ENCODE measurements at places on chromosomes 6 and 20.
A peak's percentile ranks its signal among the peaks of the same experiment; 100 is the strongest.

DNA sequence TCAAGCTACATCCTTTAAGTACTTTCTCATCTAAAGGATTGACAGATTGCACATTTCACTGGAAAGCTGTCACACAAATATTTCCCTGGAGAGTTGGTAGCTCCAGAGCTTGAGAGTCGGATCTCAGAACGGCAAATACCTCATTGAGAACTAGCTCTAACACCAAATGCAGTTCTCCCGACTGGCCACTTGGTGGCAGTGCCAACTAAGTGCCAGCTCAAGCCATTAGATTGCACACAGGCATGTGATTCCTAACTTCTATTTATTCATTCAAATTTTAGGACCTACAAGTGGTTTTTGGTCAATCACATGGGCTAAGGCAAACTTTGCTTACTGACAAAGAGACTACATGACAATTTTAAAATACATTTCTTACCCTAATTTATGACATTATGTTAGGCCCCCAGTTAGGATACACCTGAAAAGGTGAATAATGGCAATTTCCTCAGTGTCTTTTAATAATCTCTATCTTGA is 7.9 kb upstream of the MCHR2 start:
- peak; percentile 63 for DNase-seq

- DNase-seq, result no peak
Observed at GRCh38 chr6:18415207-18415606, 28.1 kb downstream of the RNF144B start.

GRCh38 chr6:71082033-71082650 is 125.3 kb upstream of the B3GAT2 start:
- DNase-seq, result no peak

DNA sequence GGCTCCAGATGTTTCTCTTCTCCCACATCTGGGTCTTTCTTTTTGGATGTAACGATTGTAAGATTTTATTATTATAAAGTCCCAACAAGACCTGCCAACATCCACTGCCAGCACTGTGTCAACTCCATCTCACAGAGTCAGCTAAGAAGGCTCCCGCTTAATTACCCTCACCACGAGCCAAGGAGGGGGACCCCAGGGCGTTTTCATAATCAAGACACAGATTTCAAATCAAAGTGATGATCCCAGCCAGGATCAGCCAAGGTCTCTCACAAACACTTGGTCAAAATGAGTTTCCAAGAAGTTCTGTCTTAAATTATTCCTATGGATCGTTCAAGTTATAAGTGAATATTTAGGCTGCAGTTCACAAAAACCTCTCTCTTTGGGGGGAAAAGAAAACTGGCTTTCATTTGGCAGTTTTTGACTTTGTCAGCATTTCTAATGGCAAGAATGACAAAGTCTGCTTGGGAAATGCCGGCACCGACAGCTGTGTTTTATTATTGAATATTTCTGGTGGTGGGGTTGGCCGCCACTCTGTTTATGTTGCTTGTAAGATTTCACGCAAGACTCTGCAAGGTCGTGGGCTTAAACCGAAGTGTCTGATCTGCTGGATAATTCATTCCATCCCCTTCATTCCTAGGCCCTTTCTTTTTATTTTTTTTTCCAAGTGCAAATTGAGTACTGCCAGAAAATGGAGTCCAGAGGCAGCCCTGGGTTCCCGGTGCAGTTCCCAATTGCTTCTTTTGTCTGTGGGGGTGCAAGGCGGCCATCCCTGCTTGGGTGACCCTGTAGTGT is 170.2 kb upstream of the PMEPA1 start:
- no peak for DNase-seq

GRCh38 chr6:149859368-149859767 is 4.8 kb downstream of the LRP11 start:
- no peak for DNase-seq

DNA sequence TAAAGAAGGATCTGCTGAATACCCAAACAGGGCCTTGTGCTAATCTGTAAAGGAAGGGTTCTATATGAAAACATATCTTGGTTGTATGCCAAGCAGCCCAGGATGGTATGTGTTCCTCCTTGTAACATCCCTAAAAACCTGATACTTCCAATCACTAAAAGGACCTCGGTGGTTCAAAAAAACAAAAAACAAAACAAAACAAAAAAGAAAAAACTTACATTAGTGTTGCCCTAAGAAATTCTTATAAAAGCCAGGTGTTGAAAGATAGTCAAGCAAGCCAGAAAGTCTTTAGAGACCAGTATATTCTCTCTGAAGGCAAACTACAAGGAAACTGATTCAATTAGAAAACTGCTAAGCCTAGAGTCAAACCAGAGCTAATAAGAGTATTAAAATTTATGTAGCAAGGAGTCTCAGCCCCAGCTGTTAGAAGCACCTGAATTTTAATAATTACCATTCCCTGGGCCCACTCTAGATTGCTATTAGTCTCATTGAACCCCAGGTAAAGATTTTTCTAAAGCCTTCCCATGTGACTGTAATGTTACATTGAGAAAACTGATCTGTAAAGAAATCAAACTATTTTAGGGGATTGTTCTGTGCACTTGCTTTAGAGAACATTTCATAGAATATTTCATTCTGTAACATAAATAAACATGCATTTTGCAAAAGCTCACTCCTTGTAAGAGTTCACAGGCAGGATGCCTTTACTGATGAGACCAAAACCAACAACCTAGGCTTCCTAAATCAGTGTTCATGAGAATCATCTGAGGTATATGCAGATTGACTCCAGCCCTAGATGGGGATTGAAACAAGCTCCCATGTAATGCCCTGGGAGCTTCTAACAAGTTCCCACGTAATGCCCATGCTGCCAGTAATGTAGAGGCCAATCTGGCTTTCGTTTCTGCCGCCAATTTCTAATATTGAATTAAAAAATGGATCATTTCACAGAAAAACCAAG is 95.2 kb upstream of the BTN3A2 start:
- no peak for DNase-seq

GRCh38 chr6:108348655-108349349 is 53.9 kb downstream of the AFG1L start:
- DNase-seq, result no peak

DNA sequence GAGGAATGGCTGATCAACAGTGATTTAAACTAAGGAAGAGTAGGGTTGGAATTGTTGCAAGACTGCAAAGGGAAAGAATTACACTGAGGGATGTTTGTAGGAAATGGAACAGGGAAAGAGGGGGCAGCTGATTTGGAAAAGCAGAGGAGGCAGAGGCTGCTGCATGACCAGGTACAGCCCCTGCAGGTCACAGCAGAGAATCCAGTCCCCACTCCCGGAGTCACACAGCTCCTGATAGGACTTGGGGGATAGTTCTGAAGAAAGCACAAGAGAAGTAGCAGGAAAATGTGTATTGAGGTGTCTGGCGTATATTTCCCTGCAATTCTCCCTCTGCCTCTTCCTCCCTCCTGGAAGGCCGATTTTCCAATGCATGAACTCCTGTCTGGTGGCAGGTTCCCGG is 92.5 kb upstream of the PDE10A start:
- no peak for DNase-seq

DNA sequence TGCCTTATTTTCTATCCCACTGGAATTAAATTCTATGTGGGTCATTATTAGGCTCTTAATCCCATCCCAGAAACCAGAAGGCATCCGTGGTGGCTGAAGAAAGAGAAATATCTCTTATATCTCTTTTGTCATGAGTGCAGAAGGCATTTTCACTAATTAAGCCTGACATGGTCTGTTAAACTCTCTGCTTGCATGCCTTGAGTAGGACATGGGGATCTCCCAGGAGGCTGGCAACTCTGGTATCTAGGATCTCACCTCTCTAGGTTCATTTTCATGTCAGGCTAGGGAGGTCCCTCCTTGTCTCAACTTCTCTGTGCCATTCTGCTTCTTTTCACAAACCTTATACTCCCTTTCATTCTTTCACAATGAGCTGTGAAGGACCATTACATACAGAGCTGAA is 25.3 kb upstream of the GPR63 start:
- no peak for DNase-seq

GRCh38 chr6:16200321-16200883 is 38.0 kb upstream of the GMPR start:
- no peak for DNase-seq

- no peak for DNase-seq
Observed at GRCh38 chr6:122962000-122962624, 33.9 kb upstream of the CLVS2 start.

DNA sequence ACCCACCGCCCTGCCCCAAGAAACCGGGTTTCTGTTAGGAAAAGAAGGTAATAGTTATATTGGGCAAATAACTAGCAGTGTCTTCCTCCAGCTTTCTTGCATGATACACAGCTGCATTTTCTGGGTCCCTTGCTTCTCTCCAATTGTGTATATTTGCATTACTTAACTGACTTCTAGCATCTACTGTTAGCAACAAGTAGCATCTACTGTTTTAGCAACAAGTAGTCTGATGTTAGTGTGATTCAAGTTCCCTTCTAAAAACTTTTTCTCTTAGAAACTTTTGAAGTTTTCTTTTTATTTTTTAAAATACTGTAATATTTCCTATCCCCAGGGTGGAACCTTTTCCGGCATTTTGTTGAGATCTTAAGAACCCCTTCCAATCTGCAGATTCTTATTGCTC is 221.2 kb downstream of the CLIC5 start:
- DNase-seq, result no peak

- no peak for DNase-seq
Observed at GRCh38 chr20:46894579-46894958, at the start of gene EYA2. Gene EYA2, plus strand, starts transcription at chr20:46894843. Its CDS starts 95,168 bp downstream, at chr20:46990011.

DNA sequence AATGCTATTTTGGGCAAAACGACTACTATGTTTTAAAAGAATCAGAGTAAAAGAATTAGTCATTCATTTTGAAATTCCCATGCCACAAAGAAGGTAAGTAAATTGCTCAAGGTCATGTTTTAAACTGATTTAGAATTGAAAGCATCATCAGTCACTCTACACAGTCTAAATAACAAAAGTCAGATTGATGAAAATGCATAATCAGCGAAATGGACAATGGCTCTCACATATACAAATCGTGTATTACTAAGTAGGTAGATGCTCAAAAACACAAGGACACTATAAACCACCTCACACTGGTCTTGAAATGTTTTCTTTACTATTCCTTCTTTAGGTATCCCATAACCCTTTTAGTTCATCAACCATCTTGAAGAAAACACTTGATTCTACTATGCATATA is 135.4 kb downstream of the OPN5 start:
- no peak for DNase-seq

GRCh38 chr6:131065824-131066171 is 2.8 kb upstream of the EPB41L2 start:
- DNase-seq, result peak; percentile 60

DNA sequence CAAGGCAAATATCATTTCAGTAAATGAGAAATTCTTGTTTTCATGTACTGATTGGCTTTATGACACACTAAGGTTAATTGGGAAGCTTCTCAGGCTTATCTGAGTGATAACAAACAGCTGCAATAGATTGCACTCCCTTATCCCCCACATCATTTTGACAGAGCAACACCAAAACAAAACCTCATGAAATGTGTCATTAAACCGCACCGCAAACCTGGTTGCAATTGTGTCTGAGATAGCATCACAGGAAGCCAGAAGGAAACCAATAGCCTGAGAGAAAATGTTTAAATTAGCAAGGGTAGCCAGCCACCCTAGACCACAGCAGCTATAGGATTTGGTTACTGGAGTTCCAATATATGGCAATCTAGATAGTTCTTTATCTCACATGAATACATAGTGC is 31.6 kb upstream of the LAMA4 start:
- no peak for DNase-seq

- DNase-seq, result peak; percentile 4
Observed at GRCh38 chr6:162726947-162727321, 632 bp downstream of the PRKN start.

- DNase-seq, result no peak
Observed at GRCh38 chr20:3751305-3751674, 16.3 kb downstream of the ADISSP start.

- peak; percentile 37 for DNase-seq
Observed at GRCh38 chr6:11702500-11703130, 76.0 kb downstream of the ADTRP start.

DNA sequence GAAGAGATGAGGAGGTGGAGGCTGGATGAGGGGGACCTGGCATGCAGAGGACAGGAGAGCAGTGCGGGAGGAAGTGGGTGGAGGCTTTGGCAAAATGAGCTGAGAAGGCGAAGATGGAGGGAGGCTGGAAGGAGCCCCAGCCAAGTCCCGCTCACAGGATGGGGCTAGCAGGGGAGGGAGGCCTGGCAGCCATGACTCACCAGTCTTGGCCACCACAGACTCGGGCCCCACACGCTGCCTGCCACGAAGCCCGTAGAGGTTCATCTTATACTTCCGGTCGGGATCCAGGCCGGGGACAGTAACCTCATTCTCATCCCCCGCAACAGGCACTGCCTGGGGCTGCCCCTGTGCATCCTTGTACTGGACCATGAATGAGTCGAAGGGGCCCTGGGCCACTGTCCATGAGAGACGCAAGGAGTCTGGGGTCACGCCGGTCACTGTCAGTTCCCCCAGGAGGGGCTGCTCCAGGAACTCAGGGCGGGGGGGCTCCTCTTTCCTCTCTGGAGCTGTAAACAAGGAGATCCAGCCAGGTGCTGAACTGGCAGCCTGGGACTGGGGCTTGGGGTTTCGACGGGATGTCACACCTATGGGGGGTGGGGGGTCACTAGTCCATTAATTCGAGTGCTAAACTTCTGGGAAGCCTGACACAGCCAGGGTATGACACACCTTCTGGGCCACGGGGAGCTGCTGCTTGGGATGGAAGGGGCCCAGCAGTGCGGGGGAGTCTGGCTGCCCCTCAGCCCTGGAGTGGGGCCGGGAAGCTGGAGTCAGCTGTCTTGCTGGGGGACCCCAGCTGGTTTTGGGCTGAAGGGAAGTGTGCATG is 27.8 kb downstream of the TNXB start:
- no peak for DNase-seq

- DNase-seq, result no peak
Observed at GRCh38 chr20:36154700-36155628, at the start of gene EPB41L1. Gene EPB41L1, plus strand, starts transcription at chr20:36154740. Its CDS starts 19,038 bp downstream, at chr20:36173778.

GRCh38 chr20:24674921-24675605 is 205.6 kb downstream of the SYNDIG1 start:
- no peak for DNase-seq

GRCh38 chr20:34396408-34396807 is 33.3 kb downstream of the ITCH start:
- no peak for DNase-seq

- DNase-seq, result no peak
Observed at GRCh38 chr20:41276317-41276751, 41.2 kb downstream of the ZHX3 start.

- DNase-seq, result no peak
Observed at GRCh38 chr6:67952121-67952520, 683.0 kb upstream of the ADGRB3 start.

DNA sequence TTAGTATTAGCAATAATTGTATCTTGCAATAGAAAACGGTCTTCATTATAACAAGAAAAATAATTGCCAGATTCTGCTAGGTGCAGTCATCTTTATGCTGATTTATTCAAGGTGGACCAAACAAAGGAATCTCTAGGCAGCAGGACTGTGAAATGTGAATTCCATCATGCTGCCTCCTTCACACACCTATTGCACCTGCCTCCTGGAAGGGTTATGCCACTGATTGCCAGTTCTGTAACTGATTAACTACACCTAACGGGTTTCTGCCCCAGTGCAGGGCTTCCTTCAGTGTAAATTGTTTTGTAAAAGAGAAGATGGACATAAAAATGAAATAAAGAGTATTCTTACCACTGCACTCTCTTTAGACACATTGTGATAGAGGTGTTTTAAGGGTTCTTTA is 96.1 kb downstream of the FOXO3 start:
- no peak for DNase-seq

GRCh38 chr6:149093643-149094042 is 223.9 kb upstream of the TAB2 start:
- no peak for DNase-seq
